Stimulated activated CD8-positive, alpha-beta memory T cell treated with anti-CD3 and anti-CD28 coated beads, Interleukin-2, amount 100 ng/mL, for 1 hour (primary cell): ENCODE measurements at places on chromosomes 12 and 14.

DNA sequence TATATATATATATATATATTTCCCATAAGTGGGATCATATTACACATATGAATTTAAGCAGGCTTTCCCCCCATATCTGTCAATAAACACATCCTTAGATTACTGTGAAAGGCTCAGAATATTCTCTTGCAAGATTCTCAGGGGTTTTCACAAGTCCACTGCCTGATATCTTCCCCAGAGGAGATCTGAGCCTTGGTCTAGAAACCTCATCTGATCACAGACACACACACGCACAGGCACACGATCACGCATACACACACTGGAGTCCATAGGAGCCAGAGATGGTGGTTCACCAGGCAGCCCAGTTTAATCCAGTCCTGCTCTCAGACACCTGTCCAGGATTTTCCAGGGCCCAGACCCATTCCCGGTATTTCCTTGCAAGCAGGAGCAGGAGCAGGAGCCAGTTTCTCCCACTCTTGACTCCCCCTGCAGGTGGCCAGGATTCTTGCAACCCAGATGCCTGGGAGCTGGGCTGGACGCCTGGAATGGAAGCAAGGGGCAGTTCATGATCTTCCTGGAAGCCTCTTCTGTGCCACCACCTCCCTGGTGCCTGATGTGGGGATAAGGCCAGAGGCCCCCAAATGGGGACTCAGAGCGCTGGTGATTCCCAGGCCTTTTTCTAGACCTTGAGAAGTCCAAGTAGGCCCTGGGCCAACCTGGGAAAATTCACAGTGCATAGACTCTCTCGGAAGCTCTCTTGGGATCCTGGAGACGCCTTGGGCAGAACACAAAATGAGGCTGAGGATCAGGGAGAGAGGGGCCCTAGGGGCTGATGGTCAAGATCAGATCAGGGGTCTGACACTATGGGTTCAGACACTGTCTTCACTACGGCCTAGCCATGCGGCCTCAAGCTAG, 16.5 kb upstream of the KRT78 start:
- no peak for DNase-seq

- DNase-seq = no peak
These were observed 37.2 kb upstream of the TUBA1C start for GRCh38 chr12:49227713-49228112.

DNA sequence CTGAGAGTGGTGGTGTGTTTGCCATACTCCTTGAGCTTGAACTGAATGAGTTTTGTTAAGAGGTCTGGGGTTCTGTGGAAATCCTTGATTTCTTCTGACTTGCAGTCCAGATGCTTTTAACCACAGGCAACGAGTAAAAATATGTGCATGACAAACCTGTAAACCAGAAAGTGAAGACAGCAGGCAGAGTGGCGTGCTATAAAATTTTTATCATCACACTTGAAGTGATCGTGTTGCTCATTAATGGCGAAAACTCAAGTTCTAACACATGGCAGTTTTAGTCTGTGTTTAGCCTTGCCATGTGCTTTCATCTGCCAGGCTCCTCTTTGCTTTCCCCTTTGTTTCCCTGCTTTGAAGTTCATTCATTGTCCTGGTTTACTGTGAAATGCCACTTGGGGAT, 28.0 kb downstream of the TXNRD1 start:
- no peak for DNase-seq

GRCh38 chr12:97940629-97941028, 478.0 kb downstream of the RMST start:
- DNase-seq = no peak

- no peak for DNase-seq
These were observed 39.1 kb upstream of the PNMA1 start for GRCh38 chr14:73753124-73753886.
